ENCODE measurements at places on chromosomes 1 and 21.

- DNase-seq, result no peak
Measured at GRCh38 chr1:201450721-201451291, 18.2 kb downstream of the PHLDA3 start.

GRCh38 chr21:16108561-16109075 is 378.8 kb downstream of the USP25 start:
- DNase-seq, result no peak

GRCh38 chr1:178098262-178098661 is 4.4 kb downstream of the RASAL2 start:
- no peak for DNase-seq

- DNase-seq, result no peak
Measured at GRCh38 chr1:240555524-240555923, 56.4 kb downstream of the GREM2 start.

GRCh38 chr1:106646261-106646784 is 410.2 kb upstream of the PRMT6 start:
- DNase-seq, result no peak

DNA sequence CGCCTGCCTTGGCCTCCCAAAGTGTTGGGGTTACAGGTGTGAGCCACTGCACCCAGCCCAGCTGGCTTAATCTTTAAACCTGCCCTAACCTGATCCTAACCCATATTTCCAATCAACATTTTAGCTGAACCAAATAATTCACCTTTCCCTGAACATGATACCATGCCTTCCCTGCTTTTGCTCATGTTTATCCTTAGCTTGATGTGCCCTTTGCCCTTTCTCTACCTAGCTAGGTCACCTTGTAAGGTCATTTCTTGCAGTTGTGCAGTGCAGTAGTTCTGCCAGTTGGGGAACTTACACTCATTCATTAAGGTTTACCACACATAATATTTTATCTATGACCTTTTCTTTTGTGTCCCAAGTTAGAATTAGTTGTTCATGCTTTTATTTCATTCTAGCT is 5.3 kb downstream of the UAP1 start:
- no peak for DNase-seq

DNA sequence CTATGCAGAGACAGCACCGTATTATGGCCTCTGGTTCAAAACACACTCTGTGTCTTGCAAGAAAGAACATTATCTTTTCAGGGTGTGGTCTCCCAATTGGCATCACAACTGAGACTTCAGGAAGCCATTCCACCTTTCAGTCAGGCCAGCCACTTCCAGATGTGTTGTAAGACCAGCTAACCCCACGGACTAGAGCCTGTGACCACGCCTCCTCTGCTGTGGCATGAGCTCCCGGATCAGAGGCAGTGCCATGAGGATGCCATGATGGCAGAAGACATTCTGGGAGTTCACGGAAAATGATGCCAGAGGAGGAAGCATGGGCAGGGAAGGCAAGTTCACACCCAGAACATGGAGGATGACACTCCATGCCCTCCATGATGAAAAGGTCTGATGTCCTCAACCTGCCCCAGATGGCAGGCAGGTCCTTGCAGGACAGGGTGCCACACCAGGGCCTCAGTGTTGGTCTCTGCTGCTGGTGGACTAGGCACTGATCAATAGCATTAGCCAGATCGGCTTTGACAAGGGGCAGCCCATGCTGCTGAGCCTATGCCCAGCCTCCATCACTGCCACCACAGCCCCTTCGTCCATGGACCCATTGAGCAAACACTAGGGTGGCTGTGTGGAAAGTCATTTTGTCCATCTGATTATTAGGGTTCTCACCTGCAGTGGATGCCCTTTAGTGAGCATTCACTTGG is 341.6 kb downstream of the MATN1 start:
- DNase-seq, result no peak

GRCh38 chr1:6691507-6691906 is 10.1 kb downstream of the DNAJC11 start:
- no peak for DNase-seq

DNA sequence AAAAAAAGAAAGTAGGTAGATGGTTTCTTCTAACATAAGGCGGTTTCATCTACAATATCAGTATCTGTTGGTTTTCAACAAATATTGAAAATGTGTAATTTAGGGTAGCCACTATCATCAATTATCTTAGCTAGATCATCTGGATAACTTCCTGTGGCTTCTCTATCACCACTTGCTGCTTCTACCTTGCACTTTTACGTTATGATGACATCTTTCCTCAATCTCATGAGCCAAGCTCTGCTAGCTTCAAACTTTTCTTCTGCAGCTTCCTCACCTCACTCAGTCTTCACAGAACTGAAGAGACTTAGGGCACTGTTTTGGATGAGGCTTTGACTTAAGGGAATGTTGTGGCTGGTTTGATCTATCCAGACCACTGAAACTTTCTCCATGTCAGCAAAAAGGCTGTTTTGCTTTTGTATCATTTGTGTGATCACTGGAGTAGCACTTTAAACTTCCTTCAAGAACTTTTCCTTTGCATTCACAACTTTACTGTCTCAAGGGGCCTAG is 144.9 kb upstream of the HP1BP3 start:
- no peak for DNase-seq

- no peak for DNase-seq
Measured at GRCh38 chr1:99869723-99870122, 19.6 kb downstream of the AGL start.

GRCh38 chr1:228873709-228874108 is 138.4 kb downstream of the RHOU start:
- no peak for DNase-seq

Data from stimulated activated CD8-positive, alpha-beta memory T cell treated with anti-CD3 and anti-CD28 coated beads, Interleukin-7, amount 100 ng/mL, for 4 hours (primary cell).